ENCODE measurements at places on chromosomes 5 and 9.

GRCh38 chr5:82068723-82069122 is 96.9 kb downstream of the ATG10 start:
- no peak for DNase-seq

- no peak for DNase-seq
Observed at GRCh38 chr9:99336531-99336930, 114.4 kb downstream of the SEC61B start.

DNA sequence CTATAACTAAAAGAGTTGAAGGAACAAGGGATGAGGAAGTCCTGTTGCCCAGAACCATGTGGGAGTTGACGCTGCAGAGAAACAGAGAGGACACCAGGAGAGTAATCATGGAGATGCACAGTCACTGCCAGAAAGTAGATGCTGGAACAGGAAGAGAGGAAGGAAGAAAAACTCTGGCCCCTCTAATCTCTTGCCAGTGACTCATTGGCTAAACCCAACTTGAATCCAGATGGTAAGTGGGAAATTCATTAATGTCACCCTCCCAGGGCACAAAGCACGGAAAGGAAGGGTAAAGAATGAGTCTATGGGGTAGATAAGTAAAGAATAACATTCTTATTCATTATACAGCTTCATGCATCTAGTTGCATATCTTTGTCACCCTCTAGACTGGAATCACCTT is 631.9 kb downstream of the PRELID2 start:
- DNase-seq: no peak

DNA sequence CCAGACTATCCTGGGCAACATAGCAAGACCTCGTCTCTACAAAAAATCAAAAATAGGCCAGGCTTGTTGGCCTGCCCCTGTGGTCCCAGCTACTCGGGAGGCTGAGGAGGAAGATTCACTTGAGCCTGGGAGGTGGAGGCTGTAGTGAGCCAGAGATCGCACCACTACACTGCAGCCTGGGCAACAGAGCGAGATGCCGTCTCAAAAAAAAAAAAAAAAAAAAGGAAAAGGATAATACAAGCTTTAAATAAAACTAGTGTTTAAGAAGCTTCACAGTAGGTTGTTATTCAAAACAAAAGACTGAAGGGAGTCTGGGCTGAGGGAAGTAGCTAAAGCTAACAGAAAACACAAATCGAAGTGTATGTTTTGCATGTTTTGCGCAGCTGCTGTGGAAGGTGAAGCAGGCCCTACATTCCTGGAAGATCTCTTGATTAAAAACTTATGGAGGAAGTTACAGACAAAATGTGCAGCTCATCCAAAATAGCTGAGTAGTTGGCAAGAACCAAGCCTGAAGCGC is 581 bp upstream of the C9orf40 start:
- peak; percentile 31 for DNase-seq

GRCh38 chr5:72474516-72474915 is 32.7 kb downstream of the ZNF366 start:
- DNase-seq: no peak

GRCh38 chr9:105678163-105678562 is 15.9 kb downstream of the TAL2 start:
- no peak for DNase-seq

GRCh38 chr9:129620669-129621295 is at the start of gene C9orf50:
C9orf50 (minus strand) TSS chr9:129621101; CDS start chr9:129620574, 527 bp downstream.
- no peak for DNase-seq

DNA sequence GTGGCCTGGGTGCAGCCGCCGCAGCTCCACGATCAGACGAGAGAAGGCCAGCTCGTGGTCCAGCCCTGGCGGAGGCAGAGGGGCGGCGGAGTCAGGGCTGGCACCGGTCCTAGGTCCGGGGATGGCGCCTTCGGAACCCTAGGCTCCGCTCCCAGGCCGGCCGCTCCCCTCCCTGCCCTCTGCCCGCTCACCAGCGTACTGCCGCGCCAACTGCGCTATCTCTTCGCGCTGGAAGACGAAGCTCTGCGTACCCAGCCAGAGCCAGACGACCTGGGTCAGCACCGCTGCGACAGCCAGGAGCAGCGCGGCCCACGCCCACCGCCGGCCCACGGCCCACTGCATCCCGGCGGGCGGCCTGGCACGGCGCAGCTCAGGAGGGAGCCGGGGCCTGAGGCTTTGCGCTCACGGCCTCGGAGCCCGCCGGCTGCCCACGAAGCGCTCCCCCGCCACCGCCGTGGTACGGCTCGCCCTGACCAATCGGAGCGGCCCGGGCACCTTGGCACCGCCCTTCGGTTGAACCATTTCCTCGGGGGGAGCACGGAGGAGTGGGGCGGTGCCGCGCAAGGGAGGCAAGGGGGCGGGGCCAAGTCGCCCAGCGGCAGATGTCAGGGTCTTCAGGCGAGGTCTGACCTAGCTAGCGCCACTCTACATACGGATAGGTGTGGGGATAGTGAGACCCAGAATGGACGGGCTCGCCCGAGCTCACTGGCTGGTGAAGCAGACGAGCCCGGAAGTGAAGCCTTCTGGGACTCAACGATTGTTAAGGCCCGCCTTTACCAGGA is at the start of gene SIGMAR1:
TSS of gene SIGMAR1 (minus strand) at position 432 of the 782 bp plus-strand sequence. CDS start at position 342, 90 bp downstream.
- peak; percentile 96 for DNase-seq

DNA sequence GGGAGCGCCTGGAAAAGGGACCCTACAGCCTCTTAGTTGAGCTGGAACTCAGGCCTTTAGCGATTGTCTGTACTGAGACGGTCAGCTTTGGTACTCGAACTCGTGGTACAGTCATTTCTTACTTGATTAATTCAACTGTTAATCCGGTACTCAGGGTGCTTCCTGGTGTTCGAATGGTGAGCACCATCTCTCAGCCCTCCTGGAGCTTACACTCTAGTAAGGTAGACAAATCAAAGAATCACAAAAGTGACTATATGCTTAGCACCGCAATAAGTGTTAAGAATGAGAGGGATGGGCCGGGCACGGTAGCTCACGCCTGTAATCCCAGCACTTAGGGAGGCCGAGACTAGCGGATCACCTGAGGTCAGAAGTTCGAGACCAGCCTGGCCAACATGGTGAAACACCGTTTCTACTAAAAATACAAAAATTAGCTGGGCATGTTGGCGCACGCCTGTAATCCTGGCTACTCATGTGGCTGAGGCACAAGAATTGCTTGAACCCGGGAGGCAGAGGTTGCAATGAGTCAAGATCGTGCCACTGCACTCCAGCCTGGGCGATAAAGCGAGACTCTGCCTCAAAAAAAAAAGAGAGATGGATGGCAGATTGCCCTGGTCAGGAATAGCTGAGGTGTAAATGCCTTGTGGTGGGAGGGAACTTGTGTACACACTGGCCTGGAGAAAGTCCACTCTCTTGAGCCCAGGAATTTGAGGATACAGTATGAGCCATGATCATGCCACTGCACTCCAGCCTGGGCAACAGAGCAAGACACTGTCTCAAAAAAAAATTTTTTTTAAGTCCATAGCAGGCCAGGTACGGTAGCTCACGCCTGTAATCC is 981 bp downstream of the TCOF1 start:
- DNase-seq: no peak

GRCh38 chr9:118290116-118290515 is 585.9 kb downstream of the TLR4 start:
- DNase-seq: no peak

- peak; percentile 14 for DNase-seq
Observed at GRCh38 chr9:72351538-72352453, 13.2 kb downstream of the ZFAND5 start.

DNA sequence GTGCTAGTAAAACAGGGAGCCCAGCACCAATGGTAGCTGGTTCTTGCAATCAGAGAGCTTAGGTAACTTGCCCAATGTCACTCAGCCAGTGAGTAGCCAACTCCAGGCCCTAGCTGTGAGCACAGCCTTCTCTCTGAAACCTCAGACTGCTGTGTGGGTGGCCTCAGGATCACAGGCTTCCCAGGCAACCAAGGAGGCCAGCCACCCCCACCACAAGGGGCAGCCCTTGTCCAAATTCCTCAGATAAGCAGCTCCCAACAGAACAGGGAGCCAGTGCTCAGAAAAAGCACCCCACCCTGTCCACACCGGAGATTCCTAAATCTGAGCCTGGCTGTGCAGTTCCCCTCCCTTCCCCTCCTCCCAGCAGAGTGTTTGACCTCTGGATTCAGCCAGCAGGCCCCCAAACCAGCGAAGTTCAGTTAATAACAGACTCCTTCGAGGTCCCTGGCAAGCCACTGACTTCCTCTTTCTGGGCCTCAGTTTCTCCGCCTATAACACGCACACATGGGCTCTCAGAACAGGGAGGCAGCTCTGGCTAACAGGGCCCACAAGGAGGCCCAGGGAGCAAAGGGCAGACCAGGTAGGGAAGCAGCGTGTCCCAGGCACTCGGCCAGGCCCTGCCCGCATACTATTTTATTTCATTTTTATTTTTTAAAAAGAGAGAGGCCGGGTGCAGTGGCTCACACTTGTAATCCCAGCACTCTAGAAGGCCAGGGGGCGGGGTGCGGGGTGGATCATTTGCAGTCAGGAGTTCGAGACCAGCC is 2.7 kb downstream of the EEIG1 start:
- peak; percentile 69 for DNase-seq

- DNase-seq: no peak
Observed at GRCh38 chr5:10466446-10467073, 24.9 kb downstream of the ROPN1L start.

GRCh38 chr9:77827104-77827784 is 179.1 kb upstream of the GNA14 start:
- DNase-seq: no peak

- DNase-seq: no peak
Observed at GRCh38 chr5:151107084-151107483, 26.2 kb upstream of the TNIP1 start.

GRCh38 chr5:155343468-155343867 is 329.9 kb downstream of the KIF4B start:
- no peak for DNase-seq

- peak; percentile 26 for DNase-seq
Observed at GRCh38 chr9:16445141-16445920, 425.1 kb downstream of the BNC2 start.

GRCh38 chr9:82031538-82032280 is 43.1 kb downstream of the SPATA31D1 start:
- DNase-seq: peak; percentile 69

DNA sequence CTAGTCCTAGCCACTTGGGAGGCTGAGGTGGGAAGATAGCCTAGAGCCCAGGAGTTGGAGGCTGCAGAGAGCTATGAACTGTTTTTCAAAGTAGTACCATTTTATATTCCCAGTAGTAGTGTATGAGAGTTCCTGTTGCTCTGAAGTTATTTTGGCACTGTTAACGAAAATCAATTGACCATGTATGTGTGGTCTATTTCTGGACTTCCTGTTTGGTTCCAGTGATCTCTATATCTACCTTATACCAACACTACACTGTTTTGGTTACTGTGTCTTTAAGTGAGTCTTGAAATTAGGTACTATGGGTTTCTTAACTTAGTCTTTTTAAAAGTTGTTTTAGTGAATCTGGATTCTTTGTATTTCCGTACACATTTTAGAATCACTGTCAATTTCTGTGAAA is 13.6 kb downstream of the SLF1 start:
- DNase-seq: no peak

- DNase-seq: no peak
Observed at GRCh38 chr5:40479939-40480338, 199.8 kb upstream of the PTGER4 start.

DNA sequence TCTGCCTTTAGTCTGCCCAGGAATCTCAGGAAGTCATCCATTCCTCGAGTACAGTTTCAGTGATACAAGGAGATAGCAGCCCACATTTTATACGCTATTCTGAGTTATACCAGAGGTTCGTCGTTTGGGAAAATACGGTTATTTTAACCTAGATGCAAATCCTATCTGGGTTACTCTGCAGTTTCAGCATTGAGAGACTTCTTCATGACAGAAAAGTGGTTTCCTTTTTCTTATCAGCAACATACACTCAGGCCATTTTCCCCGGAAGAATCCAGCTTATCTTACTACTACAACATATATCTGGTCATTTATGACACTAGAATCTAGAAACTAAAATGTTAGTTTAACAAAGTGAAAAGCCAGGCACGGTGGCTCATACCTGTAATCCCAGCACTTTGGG is 83.4 kb upstream of the IQGAP2 start:
- no peak for DNase-seq

GRCh38 chr9:122125158-122125508 is 32.0 kb upstream of the TTLL11 start:
- DNase-seq: peak; percentile 91

DNA sequence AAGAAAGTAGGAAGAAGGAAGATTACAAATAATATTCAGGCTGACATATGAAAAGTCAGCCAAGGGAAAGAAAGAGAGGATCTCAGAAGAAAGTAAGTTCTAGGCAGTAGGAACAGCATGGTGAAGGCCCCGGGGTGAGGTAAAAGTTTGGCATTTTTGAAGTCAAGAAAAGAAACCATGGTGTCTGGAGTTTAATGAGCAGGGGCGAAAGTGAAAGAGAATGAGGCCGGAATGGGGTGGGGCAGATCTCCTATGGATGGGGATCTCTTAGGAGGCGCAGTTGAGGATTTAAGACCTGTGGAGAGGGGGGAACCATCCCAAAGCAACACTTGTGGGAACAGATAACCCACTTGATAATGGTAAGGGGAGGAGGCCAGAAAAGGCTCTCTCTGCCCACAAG is 42.3 kb upstream of the SMAD5 start:
- no peak for DNase-seq

- no peak for DNase-seq
Observed at GRCh38 chr5:78771260-78772205, 123.0 kb upstream of the LHFPL2 start.

DNA sequence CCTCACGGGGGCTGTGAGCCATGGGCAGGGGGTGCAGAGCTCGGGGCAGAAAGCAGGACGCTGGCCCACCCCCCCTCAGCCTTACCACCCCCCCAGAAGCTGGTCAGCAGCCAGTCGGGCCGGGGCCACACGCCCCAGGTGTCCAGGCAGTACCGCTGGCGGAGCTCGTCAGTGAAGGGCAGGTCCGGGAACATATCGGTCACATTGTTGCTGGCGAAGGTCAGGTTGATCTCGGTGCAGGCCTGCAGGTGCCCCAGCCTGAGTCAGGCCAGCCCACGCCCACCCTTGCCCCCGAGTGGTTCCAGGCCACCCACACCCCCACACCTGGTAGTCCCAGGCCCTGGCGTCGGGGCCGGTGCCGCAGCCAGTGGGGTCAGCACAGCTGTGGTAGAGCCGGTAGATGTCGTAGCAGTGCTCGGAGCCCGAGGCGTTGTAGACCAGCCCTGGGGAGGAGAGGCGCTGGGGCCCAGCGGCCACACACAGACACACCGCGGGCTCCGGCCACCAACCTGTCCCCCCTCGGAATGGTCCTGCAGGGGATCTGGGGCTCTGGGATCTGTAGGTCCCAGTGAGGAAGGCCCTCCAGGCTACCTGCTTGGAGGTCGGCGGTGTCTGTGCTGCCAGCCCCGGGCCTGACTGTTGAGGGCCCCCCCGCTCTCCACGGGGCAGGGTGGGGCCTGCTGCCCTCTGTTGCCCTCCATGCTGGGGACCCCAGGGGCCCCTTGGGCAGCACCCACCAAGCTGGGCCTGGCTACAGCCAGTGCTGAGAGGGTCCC is 2.6 kb downstream of the DPP7 start:
- DNase-seq: no peak

DNA sequence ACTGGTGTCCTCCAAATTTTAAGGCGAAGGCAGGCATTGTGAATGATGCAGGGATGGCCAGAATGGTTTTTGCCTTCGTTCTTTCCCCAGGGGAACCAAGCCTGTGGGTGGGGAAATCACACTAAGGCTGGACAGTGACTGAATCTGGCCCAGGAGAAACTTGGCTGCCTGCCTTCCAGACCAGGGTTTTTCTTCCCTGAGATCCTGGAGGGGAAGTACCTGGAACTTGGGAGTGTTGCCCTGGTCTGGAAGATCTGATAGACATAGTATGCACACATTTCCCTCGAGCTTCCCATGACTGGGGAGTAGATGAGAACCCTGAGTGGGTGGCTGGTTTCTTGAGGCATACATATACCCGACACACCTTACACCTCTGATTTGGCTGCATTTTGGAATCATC is 664 bp upstream of the IL11RA start:
- DNase-seq: no peak
